ENCODE measurements at places on chromosomes 1 and 21.

- DNase-seq: no peak
Measured at GRCh38 chr1:52059321-52059720, 3.2 kb downstream of the BTF3L4 start.

DNA sequence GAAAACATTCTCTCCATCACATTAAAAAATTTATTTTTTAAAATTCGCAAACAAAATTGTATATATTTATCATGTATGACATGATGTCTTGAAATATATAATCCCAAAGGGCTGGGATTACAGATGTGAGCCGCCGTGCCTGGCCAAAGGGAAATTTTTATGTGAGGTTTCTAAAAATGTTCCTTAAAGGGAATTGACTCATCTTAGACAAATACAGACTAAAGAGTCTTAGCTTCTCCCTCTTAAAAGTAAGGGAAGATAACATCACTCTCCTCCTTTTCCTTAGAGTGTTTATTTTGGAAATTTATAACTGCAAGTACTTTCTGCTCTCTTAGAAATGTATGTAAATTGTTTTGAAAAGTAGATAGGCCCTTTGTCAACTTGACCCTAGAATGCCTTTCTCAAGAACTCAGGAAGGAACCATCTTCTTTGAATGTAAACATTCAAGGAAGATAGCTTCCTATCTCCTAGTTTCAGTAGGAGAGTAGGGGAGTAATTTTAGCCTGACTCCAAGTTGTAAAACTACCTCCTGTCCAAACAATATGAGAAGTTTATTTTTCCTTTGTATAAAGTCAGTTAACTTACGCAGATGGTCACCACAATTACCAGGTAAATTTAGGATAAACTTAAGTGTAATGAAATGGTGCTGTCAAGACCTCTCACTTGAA is 59.5 kb downstream of the C21orf91 start:
- no peak for DNase-seq

- no peak for DNase-seq
Measured at GRCh38 chr21:32930673-32931072, 95.1 kb upstream of the OLIG2 start.

- peak; percentile 19 for DNase-seq
Measured at GRCh38 chr1:184823080-184823479, 68.4 kb upstream of the EDEM3 start.

GRCh38 chr1:10965546-10966226 is 46.8 kb upstream of the TARDBP start:
- no peak for DNase-seq

- no peak for DNase-seq
Measured at GRCh38 chr1:31396633-31397351, 16.2 kb upstream of the SERINC2 start.

DNA sequence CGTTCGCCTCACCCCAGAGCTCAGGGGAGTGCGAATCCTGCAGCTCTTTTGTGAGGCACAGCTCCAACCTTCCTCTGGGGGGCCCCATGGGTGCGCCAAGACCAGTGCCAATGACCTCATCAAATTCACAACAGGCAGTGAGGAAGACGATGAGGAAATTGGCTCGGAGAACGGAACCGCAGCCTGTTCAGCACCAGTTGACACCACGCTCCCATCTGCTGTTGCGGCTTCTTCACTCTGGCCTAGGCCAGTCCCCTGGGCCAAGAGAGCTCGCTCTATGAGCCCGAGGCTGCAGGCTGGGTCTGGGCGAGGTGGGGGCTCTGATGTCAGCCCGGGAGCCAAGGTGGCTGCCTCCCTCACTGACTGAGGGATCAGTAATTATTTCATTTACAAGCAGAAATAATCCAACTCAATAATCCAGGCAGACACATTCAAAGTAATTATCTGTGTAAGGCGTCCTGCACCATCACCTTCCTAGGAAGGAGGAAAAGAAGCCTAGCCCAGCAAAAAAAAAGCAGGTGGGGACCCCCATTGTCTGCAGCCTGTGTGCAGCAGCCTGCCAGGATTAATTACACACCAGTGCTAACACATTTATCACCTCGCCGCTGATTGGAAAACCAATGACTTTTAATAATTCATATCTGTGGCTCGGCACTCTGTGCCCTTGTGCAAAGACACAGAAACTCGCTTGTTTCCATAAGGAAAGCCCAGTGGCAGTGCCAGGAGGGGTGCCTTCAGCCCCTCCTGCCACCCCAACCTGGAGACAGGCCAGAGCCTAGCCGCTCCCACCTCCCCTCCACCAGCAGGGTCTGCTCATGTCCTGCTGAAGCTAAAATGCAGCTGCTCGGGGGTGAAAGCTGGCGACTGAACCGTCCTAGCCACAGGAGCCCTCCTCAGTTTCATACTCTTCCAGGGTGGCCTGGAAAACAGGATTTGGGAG is 1.9 kb downstream of the PLEKHA6 start:
- DNase-seq: no peak

- DNase-seq: no peak
Measured at GRCh38 chr1:235888119-235888643, 21.5 kb upstream of the LYST start.

GRCh38 chr1:87730274-87731216 is 401.9 kb downstream of the LMO4 start:
- DNase-seq: no peak

DNA sequence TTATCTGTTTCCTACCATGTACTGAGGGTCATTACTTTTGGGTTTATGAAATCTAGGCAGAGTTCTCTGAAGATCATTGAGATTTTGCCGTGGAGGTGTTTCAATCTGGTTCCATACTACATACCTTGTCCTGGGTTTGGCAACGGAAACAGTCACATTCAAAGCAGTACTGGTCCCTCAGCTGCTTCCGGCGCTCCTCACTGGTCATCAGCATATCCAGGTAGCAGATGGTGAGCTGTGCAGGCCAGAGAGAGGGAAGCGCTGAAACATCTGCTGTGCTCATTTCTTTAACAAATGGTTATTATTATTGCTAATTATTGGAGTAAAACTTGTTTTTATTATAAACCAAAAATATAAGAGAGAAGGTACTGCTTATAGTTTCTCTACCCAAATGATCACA is 591.7 kb downstream of the SMYD3 start:
- DNase-seq: no peak

- no peak for DNase-seq
Measured at GRCh38 chr1:28123461-28123961, 35.1 kb upstream of the EYA3 start.

- DNase-seq: no peak
Measured at GRCh38 chr21:31713973-31714740, 17.8 kb downstream of the SCAF4 start.

DNA sequence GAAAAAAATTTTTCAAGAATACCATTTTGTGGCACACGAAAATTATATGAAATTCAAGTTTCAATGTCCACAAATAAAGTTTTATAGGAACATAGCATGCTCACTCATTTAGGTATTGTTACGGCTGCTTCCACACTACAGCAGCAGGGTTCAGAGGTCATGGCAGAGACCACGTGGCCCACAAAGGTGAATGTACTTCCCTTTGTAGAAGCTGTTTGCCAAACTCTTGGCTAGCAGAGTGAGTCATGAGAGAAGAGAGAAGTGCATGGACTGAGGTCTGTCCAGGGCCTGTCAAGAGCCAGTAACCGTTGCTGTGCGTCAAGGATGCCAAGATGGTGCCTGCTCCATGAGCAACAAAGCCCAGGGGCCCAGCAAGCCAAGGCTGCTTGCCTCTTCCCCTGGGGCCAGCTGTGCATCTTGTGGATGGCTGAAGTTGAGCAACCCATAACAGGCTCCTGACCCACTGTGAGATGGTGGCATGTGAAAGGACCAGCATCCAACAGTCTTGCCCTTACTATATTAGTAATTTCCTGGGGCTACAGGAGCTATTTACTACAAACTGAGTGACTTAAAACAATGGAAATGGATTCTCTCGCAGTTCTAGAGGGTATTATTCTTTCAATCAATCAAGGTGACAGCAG is 64.8 kb upstream of the ATP5PO start:
- no peak for DNase-seq

Measured in NCI-H510A (cell line).